ENCODE measurements at places on chromosomes 16 and 17.

DNA sequence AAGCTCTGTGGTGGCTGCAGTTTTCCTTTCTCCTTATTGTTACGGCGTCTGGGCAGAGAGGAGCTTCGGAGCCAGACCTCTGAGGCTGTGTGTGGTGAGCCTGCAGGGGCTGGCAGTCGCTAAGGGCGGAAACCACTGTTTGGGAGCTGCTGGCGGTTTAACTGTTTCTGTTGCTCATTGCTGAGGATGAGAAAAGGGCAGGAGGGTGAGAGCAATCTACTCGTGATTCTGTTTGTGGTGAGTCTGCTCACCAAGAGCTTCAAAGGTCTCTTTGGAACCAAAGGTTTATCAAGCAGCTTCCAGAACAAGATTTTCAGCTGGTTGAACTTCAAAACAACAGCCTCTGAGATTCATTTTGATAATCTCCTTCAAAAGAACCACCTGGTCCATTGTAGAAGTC lies 143.9 kb downstream of the ANKFN1 start:
- no peak for DNase-seq

GRCh38 chr16:49824593-49824992 lies 31.3 kb downstream of the ZNF423 start:
- DNase-seq = no peak

GRCh38 chr17:80872001-80872500 lies 119.6 kb upstream of the CHMP6 start:
- DNase-seq = peak; percentile 30

GRCh38 chr17:34283571-34283970 lies 2.0 kb upstream of the CCL11 start:
- no peak for DNase-seq

DNA sequence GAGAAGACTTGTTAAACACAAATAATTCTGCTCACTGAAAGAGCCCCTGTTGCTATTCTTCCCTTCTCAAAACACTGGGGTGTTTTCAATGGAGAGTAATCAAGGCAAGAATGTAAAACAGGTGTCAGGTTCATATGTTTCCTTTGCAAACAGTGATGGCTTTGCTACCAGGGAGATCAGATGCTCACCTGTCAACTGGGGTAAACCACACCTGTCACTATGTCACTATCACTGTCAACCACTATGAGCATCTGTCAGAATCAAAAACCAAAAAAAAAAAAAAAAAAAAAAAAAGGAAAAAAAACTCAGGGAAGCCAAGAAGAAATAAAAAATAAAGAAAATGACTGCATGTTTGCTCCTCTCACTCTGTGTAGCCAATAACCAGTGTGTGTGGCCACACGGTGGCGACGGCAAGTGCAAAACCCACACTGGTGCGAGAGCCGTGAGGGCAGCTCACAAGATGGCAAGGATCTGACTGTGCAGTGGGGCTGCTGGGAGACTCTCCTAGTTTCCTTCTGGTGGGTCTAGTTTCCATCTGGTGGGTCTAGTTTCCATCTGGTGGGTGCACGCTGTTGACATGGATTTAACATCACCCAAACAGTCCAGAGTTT lies 22.7 kb downstream of the USP22 start:
- no peak for DNase-seq

GRCh38 chr17:82217120-82217529 lies 4.5 kb upstream of the CCDC57 start:
- no peak for DNase-seq

DNA sequence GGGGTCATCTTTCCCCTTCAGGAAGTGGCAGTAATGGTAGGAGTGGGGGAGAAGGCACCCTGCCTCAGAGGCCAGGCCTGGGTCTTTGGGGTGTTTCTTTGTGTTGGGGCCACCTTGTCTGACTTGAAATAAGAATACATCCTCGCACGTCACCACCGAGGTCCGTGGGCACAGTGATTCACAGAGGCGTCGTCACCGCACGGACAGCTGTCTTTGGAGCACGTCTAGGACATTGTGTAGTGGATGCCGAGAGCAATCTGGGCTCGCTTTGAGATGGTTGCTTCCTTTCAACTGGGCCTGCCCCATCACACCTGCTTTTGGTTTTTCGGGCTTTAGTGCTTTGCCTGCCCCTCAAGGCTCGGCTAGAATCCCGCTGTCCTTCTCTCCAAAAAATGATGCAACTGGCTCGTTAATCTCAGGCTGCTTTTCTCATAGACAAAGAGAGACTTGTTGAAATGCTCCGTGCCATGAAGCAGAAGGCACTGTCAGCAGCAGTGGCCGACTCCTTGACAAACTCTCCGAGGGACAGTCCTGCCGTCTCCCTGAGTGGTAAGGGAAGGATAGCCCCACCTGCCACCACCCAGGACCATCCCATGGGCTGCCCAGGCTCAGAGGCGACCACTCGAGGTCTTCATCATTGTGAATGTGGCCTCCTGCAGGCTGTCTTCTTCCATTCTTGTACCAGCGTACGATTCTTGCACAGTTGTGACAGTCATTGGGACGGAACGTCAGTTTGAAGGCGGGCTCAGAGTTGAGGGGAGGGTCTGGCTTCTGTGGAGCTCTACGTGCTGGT lies 24.0 kb downstream of the GINS2 start:
- DNase-seq = no peak

GRCh38 chr17:69555056-69555455 lies 140.6 kb downstream of the MAP2K6 start:
- DNase-seq = no peak

Data from posterior vena cava (tissue), 2 donors.